ENCODE measurements at places on chromosomes 13 and 19.
A peak's percentile ranks its signal among the peaks of the same experiment; 100 is the strongest.

DNA sequence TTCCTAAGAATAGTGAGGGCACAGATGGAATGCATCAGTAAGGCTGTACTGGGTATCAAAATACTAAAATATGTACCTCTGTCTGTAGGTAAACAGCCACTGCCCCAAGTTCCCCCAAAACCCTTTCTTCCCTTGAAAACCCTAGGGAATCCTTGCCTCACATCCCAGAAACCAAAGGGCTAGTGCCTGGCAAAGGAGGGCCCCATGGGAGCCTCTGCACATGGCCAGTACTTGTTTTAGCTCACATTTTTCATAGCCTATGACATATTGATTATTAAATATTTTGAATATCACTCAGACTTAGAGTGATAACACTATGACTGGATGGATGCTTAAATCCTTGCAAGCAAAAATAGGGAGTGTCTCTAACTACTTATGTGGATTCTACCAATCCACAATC is 237.1 kb downstream of the LHFPL6 start:
- ATAC-seq = no peak

GRCh38 chr13:88456151-88456550 is 785.0 kb downstream of the SLITRK5 start:
- no peak for ATAC-seq

GRCh38 chr13:89199138-89199537 is 1528.0 kb downstream of the SLITRK5 start:
- ATAC-seq = no peak

DNA sequence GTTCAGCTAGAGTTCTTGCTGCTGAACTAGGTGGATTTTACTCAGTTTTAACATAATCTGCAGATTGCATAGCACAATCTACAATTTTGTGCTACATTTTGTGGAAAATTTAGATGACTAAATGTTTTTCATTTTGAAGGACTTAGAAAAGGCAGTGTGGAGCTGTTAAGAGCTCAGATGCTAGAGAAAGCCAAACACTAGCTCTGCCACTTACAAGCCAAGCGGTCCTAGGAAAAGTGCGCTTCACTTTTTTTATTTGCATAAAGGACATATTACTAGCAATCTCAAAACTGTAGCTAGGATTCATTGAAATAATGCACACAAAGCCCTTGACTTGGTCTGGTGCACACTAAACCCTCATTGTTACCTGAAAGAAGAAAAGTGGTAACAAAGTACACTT is 8.1 kb upstream of the CSNK1A1L start:
- ATAC-seq = no peak

- ATAC-seq = no peak
These were observed 686 bp upstream of the RNF126 start for GRCh38 chr19:663682-664117.

DNA sequence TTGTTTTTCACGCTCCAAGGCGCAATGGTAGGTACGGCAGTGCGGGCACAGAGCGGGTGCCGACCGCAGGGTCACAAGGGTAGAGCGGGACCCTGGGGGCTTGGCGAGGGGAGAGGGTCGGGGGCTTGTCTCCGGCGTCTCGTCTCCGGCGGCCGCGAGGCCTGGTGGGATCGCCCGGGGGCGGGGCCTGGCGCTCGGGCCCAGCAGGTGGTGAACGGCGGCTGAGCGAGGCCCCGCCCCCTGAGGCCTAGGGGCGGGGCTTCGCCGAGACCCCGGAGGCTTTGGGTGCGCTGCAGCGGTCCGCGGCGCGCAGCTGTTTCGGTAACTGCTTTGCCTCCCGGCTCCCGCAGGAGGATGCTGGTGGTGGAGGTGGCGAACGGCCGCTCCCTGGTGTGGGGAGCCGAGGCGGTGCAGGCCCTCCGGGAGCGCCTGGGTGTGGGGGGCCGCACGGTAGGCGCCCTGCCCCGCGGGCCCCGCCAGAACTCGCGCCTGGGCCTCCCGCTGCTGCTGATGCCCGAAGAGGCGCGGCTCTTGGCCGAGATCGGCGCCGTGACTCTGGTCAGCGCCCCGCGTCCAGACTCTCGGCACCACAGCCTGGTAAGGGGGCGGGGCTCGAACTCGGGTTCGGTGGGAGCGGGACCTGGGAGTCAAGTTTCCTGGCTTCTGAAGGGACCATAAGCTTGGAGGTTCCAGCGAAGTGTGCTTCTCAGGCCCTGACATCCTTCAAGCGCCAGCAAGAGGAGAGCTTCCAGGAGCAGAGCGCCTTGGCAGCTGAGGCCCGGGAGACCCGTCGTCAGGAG is at the start of gene TSEN34:
Gene TSEN34 (plus strand): TSS at position 298 of the 800 bp plus-strand sequence. CDS start 57 bp downstream, at position 355.
- peak; percentile 30 for ATAC-seq

DNA sequence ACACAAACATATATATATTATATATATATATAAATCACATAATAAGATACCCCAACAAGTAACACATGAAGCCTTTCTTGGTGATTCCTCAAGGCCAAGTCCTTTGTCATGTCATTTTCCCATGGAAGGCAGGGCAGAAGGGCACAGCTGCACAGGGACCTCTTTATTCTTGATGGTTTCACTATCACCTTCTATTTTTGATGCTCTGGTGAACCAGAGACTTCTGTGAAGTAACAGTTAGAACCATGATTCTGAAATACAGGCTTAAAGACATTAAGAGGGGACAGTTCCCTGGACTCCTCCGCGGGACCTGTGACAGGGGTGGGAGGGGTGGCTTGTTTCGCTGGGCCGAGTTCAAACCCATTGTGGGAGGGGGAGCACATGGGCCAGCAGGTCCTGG is 104.0 kb downstream of the DGKH start:
- ATAC-seq = no peak

GRCh38 chr19:7597689-7598088 is 2.0 kb downstream of the CAMSAP3 start:
- ATAC-seq = no peak

Measured in gastroesophageal sphincter (tissue), 4 donors.